NCI-H1092 treated with DMSO at 0.1 percent for 48 hours (cell line): ENCODE measurements at places on chromosomes 3 and 15.
A peak's percentile ranks its signal among the peaks of the same experiment; 100 is the strongest.

DNA sequence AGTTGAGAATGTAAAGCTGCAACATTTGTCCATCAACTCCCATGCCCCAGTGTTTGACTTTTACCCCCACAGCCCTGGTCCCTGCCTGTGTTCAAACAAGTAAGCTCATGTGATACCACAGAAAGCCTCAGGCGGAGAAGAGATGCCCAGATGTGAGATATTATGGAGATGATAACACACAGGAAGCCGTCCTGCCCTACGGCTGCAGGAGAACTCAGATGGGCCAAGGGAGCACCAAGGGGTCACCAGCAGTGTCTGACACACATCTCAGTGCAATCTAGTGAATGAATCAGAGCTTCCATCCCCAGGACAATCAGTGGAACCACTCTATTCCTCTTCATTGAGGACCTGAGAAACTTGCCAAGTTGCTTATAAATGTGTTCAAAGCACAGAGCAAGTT, 14.0 kb upstream of the SPINK8 start:
- DNase-seq = no peak

GRCh38 chr3:22297436-22297835, 546.4 kb upstream of the ZNF385D start:
- no peak for DNase-seq

DNA sequence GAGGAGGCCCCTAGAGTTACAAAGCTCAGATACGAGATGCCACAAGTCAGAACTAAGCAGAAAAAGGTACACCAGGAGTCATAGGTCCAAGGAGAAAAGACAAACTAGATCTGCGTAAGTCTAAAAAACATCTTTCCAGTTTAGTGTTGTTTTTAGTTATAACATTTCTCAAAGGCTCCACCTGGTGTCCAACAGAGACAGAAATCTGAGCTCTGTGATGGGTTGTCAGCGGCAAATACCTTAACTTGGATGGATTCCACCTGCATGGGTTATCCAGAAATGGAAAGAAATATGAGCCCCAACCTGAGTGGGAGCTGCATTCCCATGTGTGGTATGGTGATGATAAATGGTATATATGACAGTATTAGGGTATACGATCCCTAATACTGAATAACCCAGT, 238.6 kb upstream of the CHRM5 start:
- DNase-seq = no peak

GRCh38 chr15:25795712-25796111, 67.4 kb downstream of the ATP10A start:
- no peak for DNase-seq

DNA sequence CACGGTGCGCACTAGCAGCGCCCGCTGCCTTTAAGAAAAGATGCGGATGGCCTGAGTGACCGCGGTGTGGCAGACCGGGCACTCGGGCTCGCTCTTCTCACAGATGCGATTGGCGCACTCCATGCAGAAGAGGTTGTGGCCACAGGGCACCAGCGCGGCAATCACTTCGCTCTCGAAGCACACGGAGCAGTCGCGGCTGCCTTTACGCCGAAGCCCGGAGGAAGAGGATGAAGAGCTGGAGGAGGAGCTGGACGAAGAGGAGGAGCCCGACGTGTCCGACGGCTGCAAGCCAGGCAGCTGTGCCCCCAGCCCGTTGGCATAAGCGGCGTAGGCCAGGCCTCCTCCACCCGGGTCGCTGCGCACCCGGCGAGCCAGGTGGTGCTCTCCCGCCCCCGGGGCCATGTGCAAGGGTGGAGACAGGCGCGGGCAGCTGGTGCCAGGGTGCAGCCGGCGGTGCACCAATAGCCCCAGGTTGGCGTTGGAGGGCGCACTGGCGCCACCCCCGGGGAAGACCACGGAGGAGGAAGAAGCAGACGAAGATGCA, 2.6 kb downstream of the MEX3B start:
- no peak for DNase-seq

DNA sequence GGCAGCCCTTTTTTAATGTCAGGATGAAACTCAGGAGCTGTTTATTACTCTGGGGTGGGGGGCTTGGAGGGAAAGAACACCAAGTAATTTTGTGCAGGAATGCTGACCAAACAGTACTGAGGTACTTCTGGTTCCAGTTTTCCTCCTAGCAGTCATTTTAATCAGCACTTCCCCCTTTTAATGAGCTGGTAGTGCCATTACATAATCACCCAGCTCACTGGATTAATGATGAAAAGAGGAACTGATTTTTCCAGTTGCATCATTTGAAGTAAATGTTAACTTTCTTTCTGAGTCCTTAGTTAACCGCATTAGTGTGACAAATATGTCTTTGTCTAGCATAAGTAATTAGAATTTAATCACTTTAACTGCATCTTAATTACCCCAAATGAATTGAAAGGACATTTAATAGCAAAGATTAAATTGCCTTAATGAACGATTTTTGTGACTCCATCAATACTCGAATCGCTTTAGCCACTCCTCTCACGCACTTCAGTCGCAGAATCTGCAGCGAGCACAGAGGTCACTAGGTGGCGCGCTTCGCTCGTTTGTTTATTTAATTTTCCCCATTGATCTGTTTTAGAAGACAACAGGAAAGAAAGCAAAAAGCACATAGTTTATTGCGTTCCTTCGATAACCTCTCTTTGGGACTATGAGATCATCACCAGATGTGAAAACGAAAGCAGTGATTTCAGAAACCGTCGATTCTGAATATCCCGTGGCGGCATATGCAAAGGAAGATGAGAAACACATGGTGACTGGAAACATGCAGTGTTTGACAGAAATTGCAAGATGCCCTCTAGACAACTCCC, 9.8 kb downstream of the ONECUT1 start:
- peak; percentile 37 for DNase-seq

GRCh38 chr3:34844323-34844620, 795.1 kb upstream of the ARPP21 start:
- DNase-seq = no peak

DNA sequence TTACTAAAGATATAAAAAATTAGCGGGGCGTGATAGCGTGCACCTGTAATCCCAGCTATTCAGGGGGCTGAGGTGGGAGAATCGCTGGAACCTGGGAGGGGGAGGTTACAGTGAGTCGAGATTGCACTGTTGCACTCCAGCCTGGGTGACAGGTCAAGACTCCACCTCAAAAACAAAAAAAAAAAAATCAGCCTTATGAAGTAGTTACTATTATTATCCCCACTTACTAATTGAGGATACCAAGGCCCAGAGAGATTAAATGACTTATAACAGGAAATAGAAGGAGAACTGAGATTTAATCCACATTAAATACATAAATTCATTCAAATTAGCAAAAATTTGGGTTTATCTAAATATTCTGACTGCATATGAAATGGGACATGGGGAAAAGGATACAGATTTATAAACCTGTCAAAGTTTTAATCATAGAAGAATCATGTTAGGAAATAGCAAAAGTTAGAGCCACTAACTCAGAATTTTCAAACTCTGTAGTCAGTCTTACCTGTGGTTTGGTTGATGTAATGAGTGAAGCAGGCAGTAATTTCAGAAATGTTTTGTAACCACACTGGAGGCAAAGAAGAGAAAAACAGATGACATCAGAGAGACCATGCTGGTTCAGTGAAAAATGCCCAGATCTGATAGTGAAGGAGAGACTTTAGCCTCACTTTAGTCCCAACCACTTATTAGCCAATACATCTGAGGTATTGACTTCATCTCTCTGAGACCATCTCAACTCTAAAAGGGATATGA, 25.0 kb upstream of the ACAP2 start:
- no peak for DNase-seq

DNA sequence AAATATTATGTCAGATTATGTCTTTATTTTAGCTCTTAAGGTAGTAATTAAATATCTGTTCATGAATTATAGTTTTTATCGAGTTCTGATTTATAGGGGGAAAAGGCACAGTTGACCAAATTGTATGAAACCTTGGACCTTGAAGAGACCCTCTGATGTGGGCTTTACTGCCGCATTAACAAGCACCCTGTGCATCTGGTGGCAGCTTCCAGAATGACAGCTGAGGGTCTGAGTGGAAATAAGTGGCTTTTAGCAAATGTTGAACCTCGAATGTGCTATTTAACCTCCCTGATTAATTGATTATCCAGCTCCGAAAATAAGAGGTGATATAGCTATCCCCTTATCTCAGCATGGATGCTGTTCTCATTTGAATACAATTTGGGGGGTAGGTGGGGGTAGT, 87.0 kb downstream of the TMEM108 start:
- DNase-seq = peak; percentile 12

DNA sequence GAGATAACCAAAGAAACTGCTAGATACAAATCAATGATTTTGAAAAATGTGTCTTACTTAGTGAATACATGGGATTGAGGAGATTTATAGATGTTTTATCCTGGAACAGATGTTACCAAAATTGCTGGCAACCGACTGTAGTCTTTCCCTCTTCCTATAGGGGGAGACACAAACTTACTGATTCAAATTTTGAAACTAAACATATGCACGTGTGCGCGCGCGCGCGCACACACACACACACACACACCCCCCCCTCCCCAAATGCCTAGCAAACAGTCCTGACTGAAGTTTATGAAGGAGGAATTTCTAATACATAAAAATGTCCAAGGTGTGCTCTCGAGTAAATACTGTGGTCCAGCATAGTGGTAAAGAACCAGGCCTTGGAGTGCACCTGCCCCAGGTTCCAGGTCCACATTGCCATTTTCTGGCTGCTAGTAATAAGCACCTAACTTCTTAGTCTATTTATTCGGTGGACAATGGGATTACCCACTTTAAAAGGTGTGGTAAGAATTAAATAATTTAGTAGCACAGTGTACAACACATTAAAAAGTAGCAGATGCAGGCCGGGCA, 18.5 kb upstream of the C3orf62 start:
- DNase-seq = no peak

- DNase-seq = no peak
Measured at GRCh38 chr3:9069971-9070370, 106.7 kb upstream of the RAD18 start.

GRCh38 chr15:49621401-49621811, 558 bp downstream of the DTWD1 start:
- peak; percentile 34 for DNase-seq

DNA sequence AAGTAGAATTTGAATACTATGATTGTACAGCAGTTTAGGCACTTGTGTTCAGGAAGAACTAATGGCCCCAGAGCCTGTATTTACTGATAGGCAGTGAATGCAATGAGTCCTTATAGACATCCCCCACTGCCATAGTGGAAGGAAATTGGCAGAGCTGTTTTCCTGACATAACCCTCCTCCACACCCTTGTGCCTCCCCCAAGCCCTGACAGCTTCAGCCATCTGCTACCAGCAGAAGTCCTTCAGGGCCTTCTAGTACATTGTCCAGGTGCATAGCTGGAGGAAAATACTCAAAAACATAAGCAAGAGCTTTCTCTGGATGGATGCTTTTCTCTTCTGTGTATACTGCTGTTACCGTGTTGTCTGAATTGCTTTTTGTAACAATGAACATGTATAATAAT, 20.6 kb downstream of the ARHGAP31 start:
- peak; percentile 12 for DNase-seq

DNA sequence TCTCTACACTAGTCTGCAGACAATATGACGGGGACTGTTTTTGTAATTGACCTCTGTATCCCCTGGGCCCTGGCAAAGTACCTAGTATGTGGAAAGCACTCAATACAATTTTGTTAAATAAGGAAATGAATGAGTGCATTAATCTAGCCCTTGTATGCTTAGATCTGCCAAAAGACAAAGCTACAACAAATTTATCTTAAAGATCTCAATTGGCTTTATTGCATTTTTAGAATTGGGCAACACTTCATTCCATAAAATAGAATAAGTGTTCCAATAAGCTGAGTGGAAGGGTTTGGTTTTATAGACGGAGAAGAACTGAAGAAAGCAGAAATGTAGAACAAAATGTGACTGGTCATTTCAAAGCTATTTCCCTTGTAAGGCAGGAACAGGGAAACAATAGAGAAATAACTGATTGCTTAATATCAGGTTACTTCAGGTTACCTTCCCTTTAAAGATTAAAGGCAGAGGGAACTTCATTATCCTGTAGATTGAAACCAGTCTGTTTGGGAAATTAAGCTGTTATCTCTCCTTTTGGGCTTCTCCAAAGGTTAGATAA, 108.3 kb upstream of the MME start:
- no peak for DNase-seq

- DNase-seq = no peak
Measured at GRCh38 chr15:34786206-34786605, 9.1 kb downstream of the ACTC1 start.

- DNase-seq = no peak
Measured at GRCh38 chr15:67832897-67833709, 6.7 kb downstream of the RNU6-1 start.

DNA sequence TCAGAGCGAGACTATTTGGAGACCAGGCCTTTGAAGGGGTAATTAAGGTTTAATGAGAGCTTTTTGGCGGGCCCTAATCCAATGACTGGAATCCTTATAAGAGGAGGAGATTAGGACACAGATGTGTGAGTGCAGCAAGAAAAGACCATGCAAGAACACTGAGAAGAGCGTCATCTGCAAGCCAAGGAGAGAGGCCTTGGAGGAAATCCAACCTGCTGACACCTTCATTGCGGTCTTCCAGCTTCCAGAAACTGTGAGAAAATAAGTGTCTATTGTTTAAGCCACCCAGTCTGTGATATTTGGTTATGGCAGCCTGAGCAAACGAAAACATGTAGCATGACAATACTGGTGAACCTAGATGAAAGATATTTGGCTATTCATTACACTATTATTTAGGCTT, 23.0 kb upstream of the MUSTN1 start:
- DNase-seq = no peak

- DNase-seq = no peak
Measured at GRCh38 chr3:119748991-119749390, 32.9 kb upstream of the NR1I2 start.

DNA sequence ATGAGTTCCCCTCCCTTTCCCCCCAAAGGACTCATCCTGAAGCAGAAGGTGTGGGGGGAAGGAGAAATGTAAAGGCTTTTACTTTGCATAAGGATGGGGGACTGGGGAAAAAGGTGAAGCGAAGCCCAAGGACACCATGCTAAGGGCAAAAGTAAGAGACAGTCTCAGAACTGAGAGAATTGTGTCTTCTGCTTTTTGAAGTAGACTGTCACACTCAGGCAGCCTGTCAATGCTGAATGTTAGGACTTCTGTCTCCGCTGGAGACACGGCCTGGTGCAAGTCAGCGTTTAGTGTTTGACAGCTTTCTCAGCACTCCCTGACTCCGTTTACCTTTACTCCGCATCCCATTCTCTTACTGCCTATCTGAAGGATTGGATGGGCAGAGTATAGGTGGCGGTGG, 13.8 kb downstream of the RBM5 start:
- no peak for DNase-seq

- DNase-seq = no peak
Measured at GRCh38 chr15:65382921-65383320, 5.1 kb upstream of the IGDCC3 start.

DNA sequence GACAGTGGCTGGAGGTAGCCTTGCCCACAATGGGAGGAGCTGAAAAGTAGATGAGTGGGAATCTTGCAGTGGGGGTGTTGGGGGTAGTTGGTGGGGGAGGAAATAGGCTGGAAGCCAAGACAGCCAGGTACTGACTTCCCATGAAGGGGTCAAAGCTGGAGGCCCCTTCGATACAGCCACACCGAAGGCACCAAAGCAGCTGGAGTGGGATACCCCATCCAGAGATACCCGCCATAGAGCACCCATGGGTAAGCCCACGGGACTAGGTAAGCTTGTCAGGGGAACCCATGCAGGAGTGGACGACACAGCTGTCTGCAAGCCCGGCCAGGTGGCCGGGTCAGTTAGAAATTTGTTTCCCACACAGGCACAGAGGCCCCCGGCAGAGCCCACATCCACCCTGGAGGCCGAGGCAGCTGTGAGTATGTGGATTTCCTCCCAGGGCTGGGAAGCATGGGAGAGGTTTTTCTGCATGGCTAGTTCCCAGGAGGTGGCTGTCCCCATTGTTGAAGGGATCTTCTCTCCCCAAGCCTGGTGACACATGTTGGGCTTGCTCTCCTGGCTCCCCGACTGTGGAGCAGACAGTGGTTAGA, 28.6 kb downstream of the PRR23E start:
- no peak for DNase-seq
